Right renal cortex interstitium (tissue), 3 donors: ENCODE measurements at places on chromosomes 7 and 10. TPM values are rescaled to one million over a fixed set of nuclear protein-coding genes. Genes with fewer than 3 reads are reported as not detected.

The ZNF365 gene
- 0.37 TPM for polyA plus RNA-seq

GRCh38 chr7:2983586-2983985, 60.1 kb downstream of the CARD11 start:
- DNase-seq, result no peak

GRCh38 chr7:12731775-12732174, 44.3 kb downstream of the ARL4A start:
- no peak for DNase-seq

- DNase-seq, result no peak
Observed at GRCh38 chr7:106048706-106049020, 63.4 kb downstream of the SYPL1 start.

DNA sequence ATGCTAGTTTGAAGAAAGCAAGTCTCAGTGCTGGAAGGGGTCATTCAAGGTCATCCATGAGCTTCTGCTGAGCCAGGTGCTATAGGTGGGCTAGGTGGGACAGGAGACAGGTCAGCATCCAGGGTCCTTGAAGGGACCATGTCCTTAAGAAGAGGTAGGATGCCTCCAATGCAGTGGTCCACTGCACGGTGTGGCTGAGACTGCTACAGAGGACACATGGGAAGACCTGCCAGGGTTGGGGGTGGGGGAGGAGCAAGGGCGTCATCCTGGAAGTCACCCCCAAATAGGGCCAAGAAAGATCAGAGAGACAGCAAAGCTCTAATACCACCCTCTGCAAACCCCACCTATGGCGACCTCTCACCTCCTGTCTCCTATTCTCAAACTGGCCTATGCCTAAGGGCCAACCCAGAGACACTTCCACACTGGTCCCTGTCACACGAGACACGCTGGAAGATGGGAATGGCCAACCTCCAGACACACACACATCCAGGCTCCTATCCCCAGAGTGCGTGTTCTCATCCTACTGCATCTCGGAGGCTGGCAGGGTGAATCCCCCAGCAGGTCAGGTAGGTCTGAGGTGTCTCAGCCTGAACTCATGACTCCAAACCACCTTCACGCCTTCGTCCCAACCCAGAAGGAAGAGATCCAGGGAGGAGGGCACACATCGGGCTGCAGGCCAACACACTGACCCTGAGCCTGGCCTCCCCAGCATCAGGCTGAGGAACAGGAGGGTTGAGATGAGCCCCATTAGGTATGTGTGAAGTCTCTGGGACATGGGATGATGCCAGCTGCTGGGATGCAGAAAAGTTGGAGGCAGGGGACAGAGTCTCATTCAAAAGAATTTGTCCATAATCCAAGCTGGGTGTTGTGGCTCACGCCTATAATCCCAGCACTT, 5.6 kb upstream of the PPP1R35 start:
- DNase-seq, result no peak

The DYDC1 gene
- polyA plus RNA-seq, result 0.37 TPM

The C7orf33 gene
- polyA plus RNA-seq, result not detected

DNA sequence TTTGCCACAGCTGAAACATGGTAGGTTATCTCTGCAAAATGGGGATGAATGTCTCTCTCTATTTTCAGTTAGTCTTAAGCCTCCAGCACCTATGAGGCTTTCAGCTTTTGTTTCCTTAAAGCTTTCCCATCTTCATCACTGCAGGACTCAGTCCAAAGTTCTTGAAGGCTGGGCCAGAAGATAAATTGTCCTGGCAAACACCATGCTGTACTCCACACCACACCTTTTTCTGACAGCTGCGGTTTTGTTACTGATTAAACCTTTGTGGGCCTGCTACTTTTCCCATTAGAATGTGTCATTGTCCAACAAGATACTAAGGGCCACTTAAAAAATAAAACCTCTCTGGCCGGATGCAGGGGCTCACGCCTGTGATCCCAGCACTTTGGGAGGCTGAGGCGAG, 87.2 kb upstream of the A1CF start:
- no peak for DNase-seq

DNA sequence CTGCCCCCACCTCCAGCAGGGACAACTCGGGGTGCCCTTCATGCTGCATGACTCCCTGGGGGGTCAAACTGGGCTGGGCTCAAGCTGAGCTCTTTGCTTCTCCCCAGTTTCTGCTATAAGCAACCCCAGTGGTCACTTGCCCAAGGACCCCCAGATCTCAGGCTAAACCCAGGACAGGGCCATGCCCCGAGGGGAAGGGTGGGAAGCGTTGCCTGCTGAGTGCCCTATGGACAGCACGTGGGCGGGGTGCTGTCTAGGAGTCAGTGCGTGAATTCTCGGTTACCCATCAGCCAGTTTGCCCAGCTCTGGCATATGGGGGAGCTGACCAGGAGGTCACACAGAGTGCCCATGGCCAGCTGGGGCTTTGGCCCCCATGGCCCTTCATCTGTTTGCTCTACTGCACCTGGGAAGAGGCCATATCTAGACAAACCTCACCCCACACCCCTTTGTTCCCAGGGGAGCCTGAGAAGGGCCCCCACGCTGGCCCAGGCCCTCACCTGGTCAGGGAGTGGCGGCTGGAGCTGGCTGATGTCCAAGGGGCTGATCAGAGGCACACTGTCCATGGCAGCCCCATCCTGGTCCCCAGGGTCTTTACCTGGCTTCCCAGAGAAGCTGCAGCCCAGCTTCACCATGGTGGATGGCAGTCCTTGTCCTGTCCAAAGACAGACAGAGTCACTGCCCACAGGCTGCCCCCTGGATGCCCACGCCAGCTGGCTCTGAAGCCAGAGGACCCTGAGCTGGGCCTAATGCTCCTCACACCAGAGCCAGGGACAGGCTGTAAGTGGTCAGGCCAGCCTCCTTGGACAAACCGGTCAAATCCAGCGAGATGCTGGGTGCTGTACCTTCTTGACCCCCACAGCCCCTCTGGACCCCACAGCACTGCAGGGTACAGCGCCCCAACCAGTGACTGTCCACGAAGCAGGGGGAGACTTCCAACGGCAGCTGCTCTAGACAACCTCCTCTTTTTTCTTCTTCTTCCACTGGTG, 8.0 kb downstream of the CALY start:
- DNase-seq, result no peak

DNA sequence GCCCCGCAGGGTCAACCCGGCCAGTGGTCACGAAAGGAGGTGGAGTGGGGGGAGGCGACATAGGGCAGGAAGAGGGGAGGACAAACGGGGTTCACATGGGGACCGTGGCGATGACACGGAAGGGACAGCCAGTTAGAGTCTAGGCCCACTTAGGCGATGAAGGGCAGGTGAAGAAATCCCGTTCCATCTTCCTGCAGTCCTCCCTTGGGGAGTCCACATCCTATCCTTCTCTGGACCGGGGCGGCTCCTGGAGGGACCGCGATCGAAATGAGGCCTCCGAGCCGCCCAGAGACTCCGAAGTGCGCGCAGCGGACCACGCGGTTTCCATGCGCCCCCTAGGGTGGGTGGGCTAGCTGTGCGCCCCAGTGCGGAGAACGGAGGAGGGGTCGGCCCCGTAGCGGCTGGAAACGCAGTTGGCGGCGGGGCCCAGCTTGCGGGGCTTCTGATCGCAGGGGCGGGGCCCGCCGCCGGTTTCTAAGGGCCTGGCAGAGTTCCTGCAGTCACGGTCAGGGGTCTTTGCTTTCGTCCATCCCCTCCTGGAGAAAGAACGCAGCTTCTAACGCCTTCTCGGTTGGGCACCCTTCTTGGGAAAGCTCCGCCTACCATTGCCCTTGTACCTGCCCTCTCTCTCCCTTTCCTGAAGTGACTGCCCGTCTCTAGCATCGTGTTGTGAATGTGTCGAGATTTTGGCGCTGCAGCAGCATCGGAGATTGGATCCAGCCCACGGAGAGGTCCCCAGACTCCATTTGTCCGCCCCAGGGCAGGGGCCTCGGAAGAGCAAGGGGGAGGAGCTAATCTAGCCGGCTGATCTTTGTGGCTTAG, 17.9 kb upstream of the TMEM225B start:
- no peak for DNase-seq

The SPAG6 gene
- 0.92 TPM for polyA plus RNA-seq

DNA sequence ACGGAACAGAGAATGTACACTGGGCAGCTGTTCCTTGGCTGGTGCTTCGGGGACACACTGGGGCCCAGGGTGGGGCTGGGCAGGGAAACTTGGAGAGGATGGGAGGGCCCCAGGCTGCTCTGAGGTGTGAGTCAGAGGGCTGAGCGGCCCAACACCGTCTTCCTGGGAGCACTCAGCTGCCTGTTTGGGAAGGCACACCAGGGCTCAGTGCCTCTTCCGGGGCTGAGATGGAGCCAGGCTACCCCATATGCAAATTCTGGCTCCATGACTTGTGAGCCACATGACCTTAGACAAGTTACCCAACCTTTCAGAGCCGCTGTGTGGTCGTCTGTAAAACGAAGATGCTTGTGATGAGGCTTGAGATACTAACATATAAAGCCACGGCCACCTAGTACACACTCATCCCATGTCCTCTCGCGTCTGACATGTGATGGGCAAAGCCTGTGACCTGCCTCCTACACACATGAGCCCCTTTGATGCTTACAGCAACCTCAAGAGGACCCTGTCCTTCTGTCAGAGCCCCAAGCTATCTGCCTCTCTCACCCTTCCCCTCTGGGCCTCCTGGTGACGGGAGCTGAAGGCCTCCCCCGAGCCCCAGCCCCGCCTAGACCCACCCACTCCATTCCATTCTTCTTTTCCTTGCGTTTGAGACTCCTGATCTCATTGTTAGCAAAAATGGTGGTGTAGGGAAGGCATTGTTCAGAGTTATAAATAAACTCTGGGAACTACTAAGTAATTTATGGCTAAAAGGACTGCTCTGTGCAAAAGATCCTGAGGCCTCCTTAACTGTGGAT, 26.1 kb downstream of the KLRG2 start:
- DNase-seq, result no peak

- DNase-seq, result no peak
Observed at GRCh38 chr10:34116220-34116641, 698.9 kb downstream of the PARD3 start.

GRCh38 chr7:15508258-15508657, 53.6 kb downstream of the AGMO start:
- DNase-seq, result no peak

GRCh38 chr7:74059681-74060588, 23.7 kb upstream of the LIMK1 start:
- no peak for DNase-seq

The LIPF gene
- polyA plus RNA-seq, result 0.18 TPM

DNA sequence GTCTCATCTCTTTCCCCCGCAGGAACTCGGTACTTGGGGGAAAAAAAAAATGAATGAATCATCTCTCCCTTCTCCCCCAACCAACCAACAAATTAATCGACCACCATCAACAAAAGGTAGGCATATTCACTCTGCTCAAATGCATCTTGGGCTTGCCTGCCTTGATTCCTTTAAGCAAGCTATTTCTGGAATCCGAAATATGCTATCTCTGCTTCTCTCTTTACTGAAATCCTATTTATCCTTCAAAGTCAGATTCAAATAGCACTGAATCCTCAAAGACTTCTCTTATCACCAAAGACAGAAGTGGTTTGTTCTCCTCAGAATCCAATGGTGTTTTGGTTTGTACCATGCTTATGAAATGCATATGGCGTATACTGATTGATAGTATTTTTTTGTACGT, 49.6 kb upstream of the TPK1 start:
- no peak for DNase-seq

GRCh38 chr7:51118628-51119027, 198.0 kb downstream of the COBL start:
- DNase-seq, result no peak

- no peak for DNase-seq
Observed at GRCh38 chr10:8873310-8873709, 818.8 kb downstream of the GATA3 start.

DNA sequence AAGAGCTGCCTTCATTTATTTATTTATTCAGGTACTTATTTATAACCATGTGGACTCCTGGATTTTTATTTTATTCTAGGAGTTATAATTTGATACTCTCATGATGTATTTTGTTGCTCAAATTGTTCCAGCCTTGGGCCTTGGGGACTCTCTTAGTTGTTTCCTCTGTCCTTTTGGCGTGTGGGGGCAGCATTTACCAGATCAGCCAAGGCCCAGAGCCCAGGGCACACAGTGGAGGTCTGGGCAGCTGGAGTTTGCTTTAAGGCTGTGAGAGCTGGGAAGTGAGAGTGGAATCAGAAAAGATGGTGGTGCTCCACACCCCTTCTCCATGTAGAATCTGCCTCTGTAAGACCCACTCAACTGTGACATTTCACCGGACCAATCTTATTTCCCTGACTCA, 398.9 kb downstream of the RPS24 start:
- no peak for DNase-seq

The DRGX gene
- not detected for polyA plus RNA-seq

DNA sequence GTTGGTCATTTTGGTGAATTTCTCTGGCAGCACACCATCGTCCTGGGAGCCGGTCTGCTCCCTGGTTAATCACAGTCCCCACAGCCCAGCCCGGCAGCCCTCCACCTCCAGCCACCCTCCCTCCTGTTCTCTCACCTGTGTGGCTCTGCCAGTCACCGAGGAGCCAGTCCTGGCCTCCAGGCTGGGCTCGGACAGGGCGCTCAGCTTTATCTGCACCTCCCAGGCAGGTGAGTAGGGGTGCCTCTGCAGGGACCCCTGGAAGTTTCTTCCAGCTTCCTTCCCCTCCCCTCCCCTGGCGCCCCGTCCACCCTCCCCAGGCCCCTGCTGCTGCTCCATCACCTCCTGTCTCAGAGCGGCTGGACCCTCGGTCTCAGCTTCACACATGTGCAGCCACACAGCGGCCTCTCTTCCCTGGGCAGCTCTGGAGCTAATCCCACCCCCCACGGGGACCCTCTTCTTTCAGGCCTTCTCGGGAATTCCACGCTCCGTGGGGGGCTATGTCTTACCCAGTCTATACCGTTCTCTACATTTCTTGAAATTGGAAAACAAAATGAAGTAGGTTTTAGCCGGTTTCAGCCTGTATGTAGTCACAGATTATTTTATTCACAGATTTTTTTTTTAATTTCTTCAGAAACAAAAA, 213.9 kb upstream of the PPP2R2D start:
- no peak for DNase-seq

The PURB gene
- polyA plus RNA-seq, result 32.2 TPM

The NPY4R2 gene
- polyA plus RNA-seq, result not detected

- no peak for DNase-seq
Observed at GRCh38 chr10:72009051-72009424, 44.8 kb downstream of the CHST3 start.

DNA sequence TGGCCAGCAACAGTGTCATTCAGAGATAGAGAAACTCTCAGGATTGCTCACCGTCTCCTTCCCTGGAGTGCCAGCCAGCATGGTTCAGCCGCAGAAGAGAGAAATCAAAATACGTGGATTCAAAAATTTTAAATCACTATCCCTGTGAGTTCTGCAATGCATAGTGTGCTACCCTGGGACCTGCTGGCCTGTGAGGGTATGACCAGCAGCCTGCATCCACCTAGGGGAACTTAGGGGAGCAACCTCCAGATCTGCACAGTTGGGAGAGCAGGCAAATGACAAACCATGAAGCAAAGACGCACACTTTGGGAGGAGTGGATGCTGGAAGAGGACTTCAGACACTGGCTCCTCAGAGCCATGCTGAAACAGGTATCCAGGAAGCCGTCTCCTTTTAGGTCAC, 639.3 kb downstream of the TNS3 start:
- DNase-seq, result no peak
